ENCODE measurements at places on chromosomes 2 and 18. TPM values are rescaled to one million over a fixed set of nuclear protein-coding genes. Genes with fewer than 3 reads are reported as not detected.

The DAW1 gene
- 4.3 TPM for total RNA-seq

The AKAIN1 gene
- not detected for total RNA-seq

The TUBA4B gene
- total RNA-seq = not detected

The MAP3K19 gene
- total RNA-seq = not detected

The VWC2L gene
- not detected for total RNA-seq

The GCG gene
- not detected for total RNA-seq

The UGT1A8 gene
- total RNA-seq = 0.87 TPM

The GNLY gene
- total RNA-seq = not detected

The ERCC3 gene
- 24.1 TPM for total RNA-seq

The REEP1 gene
- 0.20 TPM for total RNA-seq

The FBXO36 gene
- 1.4 TPM for total RNA-seq

The PARD3B gene
- 3.8 TPM for total RNA-seq

The ESPNL gene
- not detected for total RNA-seq

The IL1RN gene
- 0.78 TPM for total RNA-seq

The SLC30A3 gene
- total RNA-seq = not detected

The TMEM169 gene
- 5.5 TPM for total RNA-seq

The SFXN5 gene
- total RNA-seq = 8.6 TPM

The TAF4B gene
- total RNA-seq = 4.7 TPM

The DSG1 gene
- not detected for total RNA-seq

The IL36A gene
- not detected for total RNA-seq

Measured in Caki2 (cell line).